Astrocyte of the cerebellum (primary cell): ENCODE measurements at places on chromosomes 7 and 10.

DNA sequence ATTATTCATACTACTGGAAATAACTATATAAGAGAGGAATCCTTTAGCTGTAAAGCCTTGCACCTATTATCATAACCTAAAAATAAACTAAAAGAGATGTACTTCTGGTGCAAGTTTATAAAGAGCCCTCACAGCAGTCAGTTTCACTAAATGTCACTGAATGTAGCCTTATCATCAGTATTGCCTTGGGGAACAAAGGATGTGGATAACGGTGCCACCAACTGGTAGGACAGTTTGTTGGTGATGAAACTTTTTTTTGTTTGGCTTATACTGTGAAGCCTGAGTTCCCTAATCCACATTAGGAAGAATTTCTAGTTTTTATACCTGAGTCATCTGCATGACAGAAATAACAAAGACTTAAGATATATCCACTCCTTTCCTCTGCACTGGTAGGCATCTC is 117.9 kb upstream of the COL1A2 start:
- DNase-seq = no peak

DNA sequence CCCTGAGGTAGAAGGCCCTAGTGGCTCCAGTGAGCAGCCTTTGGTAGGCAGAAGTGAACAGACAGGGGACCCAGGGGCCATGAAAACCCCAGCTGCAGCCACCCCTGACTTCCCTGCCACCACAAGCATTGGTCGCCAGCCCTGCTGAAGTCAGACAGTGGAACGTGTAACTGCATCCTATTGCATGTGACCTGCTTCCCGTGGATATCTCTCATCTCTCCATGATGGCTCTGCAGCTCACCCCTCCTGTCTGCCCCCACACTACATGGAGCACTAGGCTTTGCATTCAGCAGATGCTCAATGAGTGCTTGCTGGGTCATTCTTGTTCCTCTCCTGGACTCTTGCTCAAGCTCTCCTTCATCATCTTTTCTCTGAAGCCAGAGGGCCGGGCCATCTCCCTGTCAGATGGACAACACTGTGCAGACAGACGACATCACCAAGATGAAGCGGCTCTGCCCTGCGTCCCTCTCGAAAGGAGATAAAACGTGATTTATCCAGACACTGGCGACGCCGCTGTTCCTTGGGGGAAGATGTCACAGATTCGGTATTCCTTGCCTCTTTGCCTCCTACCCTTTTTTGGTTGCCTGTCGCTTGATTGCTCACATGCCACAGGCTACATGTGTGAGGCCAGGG is 117.5 kb downstream of the SH3PXD2A start:
- DNase-seq = no peak

DNA sequence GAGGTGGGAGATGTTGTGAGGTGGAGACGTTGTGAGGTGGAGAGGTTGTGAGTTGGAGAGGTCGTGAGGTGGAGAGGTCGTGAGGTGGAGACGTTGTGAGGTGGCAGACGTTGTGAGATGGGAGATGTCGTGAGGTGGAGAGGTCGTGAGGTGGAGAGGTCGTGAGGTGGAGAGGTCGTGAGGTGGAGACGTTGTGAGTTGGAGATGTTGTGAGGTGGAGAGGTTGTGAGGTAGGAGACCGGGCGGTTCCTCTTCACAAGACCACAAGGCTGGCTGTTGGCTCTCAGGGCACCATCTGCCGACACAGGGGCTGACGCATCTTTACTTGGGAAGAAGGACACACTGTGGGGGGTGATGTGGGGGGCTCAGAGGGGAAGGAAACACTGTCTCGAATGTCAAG is 34.7 kb upstream of the SHH start:
- DNase-seq = no peak

DNA sequence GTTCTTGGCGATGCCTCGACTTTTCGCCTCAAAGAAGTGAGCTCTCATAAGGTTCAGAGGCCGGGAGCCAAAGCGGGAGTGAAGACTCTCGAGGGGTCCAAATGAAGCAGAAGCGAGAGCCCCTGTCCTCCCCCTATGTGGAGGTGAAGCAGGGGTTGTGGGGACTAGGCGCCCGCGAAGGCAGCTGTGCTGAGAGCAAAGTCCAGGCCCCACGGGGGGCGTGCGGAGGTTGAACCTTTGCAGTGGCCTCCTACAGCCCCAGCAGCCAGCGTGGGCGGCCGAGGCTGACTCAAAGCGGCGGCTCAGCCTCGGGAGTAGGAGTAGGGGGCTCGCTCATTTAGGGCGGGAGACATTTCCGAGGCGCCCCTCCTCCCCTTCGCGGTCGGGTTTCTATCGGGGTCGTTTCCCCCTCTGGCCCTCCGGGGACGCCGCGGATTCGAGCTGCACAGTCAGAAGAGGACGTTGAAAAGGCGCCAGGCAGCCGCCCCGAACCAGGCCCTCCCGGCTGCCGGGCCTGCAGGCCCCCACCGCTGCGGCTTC is 553 bp upstream of the ADD3 start:
- DNase-seq = no peak

- no peak for DNase-seq
These were observed at the start of gene CD36 for GRCh38 chr7:80637911-80638765. TSS of gene CD36 (plus strand) at chr7:80638642. CDS start at chr7:80646741, 8,099 bp downstream.

- DNase-seq = peak; percentile 47
These were observed 57.8 kb upstream of the OPALIN start for GRCh38 chr10:96416643-96417042.

- no peak for DNase-seq
These were observed 4.1 kb upstream of the ARHGAP21 start for GRCh38 chr10:24727786-24728185.

- DNase-seq = no peak
These were observed 7.0 kb downstream of the NFKB2 start for GRCh38 chr10:102402512-102402896.

DNA sequence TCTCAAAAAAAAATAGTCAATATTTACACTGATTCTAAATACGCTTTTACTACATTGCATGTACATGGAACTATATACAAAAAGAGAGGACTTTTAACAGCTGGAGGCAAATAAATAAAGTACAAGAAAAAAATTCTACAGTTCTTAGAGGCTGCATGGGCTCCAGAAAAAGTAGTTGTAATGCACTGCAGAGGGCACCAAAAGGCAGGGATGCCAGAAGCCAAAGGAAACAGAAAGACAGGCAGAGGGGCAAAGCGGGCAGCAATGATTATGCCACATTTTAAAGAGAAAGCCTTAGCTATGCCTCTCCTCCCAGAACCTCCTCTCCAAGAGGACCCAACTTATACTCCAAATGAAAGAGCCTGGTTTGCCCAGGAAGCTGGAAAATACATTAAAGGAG is 11.6 kb upstream of the ADCK2 start:
- no peak for DNase-seq

DNA sequence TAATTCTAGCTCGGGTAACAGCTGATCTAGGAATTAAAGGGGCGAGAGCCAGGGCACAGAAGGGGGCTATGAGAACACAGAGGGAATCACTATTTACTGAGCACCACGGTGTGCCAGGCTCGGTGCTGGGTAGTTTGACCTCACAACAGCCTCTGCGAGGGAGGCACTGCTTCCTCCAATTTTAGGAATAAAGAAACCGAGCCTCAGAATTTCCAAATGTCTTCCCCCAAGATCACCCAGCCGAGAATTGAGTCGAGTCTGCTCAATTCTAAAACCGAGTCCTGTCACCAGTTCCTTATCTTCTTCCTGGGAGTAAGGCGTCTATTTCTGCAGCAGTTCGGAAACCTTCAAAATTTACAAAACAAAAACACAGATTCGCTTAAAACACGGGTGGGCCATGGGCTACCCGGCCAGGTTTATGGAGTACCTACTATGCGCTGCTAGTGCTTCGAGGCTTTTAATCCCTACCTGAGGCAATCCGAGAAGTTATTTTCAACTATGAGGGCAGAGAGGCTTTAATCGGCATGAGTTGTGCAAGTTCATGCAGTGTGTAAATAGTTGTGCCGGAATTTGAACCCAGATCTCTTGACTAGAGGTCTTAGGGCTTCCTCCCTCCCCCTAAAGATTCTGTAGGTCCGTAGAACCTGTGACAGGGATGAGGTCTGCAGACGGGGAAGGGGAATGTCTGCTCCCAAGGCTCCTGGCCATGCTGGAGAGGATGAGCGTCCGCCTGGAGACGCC is 872 bp upstream of the HMX2 start:
- DNase-seq = no peak

DNA sequence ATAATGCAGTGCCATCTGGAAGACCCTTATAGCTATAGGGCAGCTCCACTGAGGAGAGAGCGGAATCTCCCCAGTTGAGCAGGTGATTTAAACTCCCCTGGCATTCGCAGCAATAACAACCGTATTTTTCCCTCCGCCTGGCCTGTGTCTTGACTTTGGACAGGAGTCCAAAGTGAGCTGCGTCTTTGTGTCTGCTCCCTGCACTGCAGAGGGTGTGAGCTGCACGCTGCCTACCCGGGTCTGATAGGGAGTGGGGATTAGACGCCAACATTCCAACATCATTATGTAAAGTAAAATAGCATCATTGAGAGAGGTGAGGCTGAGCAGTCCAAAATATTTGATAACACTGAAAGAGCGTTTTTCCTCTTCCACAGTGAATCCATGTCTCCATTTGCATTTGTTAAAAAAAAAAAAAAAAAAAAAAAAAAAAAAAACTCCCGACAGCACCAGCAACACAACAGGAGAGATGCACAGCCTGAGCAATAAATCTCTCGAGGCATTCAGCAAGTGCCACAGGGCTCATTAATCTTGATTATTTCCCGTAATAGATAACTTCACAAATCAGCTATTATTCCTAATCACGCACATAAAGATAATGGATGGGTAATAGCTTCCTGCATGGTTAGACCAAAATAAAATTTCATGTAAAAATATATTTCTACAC is 68.6 kb downstream of the CELF2 start:
- DNase-seq = no peak

GRCh38 chr7:79317728-79318127 is 135.7 kb downstream of the MAGI2 start:
- DNase-seq = peak; percentile 60

DNA sequence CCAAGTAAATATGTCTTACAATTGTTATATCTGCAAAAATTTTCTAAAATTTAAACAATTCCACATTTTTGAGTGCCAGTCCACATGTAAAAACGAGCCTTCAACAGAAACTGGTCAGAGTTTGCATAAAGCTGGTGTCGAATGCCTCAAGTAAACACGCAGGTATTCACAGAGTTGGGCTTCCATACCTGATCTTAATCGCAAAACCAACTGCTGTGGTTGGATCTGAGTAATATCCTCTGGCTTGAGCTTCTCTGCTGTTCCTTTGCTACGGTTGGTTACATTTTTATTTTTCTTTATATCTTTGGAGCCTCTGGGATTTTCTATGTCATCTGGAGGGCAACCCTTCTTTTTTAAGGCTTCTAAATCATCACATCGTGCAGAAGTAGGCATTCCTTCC is 28.4 kb downstream of the ITGB1 start:
- DNase-seq = no peak

DNA sequence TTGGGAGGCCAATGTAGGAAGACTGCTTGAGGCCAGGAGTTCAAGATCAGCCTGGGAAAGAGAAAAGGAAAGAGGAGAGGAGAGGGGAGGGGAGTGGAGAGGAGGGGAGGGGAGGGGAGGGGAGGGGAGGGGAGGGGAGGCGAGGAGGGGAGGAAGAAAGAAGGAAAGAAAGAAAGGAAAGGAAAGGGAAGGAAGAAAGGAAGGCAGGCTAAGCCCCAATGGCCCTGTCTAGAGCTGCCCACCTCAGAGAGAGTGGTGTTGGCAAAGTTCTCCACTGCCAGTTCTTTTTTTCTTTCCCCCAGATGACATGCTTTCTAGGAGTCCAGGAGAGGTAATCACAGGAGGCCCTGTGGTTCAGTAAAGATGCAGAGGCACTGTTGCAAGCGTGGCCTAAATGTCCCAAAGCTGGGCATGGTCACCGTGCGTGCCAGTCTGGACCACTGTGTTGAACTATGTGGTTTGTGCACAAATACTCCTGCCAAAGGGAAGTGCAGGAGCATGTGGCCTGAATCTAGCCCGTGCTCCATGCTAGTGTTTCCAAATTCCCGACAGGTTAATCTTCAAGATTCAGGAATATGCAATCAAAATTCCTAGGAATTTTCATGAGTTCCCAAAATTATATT is 39.7 kb downstream of the ODAD2 start:
- DNase-seq = no peak

DNA sequence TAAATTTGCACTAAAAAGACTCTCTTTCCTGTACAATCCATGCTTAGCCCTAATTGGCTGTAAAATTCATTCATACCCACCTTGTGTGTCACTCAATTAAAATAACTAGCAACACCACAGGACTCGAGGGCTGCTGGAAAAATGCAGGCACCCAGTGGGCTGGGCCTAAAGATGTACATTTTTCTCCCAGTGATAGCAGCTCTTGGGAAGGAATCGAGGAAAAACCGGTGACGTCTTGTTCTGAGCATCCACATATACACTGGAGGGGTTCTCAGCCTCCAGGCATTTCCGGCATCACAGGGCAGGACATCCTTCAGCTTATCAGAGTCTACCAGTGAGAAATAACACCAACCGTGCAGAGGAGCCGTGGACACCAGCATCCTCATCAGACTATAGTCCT is 85.8 kb upstream of the PITRM1 start:
- no peak for DNase-seq

GRCh38 chr10:16316733-16317390 is 119.9 kb upstream of the PTER start:
- no peak for DNase-seq

DNA sequence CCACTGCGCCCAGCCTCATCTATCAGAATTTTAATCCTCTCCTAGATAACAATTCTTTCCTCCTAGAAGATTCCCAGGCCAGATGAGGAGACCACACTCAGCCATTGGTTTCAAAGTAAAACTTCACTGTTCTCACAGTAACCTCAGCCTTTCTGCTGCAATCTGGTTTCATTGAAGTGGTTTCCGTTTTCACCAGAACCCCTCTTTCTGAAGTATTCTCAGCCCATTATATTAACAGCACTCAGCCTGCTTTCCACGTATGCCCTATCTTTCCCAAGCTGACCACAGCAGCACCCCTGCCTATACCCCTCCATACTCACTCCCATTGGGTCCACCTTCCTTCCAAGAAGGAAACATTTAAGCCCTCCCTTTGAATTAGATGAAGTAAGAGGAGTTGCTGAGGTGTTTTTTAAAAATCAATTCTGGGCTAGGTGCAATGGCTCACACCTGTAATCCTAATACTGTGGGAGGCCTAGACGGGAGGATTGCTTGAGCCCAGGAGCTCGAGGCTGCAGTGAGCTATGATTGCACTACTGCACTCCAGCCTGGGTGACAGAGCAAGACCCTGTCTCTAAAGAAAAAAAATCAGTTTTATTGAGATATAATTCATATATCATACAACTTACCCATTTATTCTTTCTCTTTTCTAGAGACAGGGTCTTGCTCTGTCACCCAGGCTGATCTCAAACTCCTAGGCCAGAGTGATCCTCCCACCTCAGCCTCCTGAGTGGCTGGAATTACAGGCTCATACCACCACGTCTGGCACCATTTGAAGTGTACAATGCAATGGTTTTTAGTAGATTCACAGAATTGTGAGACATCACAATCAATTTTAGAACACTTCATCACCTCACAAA is 11.3 kb downstream of the PLAU start:
- no peak for DNase-seq

- DNase-seq = no peak
These were observed 8.4 kb downstream of the PLCE1 start for GRCh38 chr10:94002156-94002555.

- no peak for DNase-seq
These were observed 76.2 kb downstream of the CFAP58 start for GRCh38 chr10:104429846-104430245.

- peak; percentile 100 for DNase-seq
These were observed 253.2 kb upstream of the INHBA start for GRCh38 chr7:41955893-41956675.
